ENCODE measurements at places on chromosomes 2 and 18.

- peak; percentile 86 for DNase-seq
Measured at GRCh38 chr2:225090746-225091145, 48.5 kb upstream of the DOCK10 start.

DNA sequence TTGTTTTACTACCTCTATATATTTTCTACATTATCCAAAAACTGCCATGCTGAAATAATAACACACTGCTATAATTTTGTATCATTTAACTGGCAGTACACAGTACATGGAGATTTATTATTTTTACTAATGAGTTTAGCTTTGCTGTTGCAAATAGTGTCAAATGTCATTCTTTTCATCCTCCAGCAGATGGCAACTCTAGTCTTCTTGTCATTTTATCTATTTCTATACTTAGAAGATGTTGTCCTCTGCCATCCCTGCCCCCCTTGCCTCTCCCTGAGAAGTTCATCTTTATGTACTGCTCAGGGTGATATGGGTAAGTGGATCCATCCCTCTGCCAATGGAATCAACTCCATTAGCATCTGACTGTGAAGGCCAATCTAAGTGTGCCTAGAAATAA lies 21.7 kb upstream of the LRRTM1 start:
- DNase-seq: peak; percentile 61

GRCh38 chr2:118800736-118801135 lies 46.7 kb downstream of the EN1 start:
- peak; percentile 53 for DNase-seq

GRCh38 chr2:142869461-142870106 lies 7.9 kb upstream of the KYNU start:
- DNase-seq: no peak

Data from fibroblast of skin of right quadriceps (primary cell).